CD4-positive, alpha-beta T cell treated with Interleukin-15 for 4 hours (primary cell): ENCODE measurements at places on chromosomes 4 and X.

GRCh38 chr4:140568507-140569306 is at the start of gene UCP1:
TSS of gene UCP1 (minus strand) at chr4:140568961. CDS start at chr4:140568729, 232 bp downstream.
- DNase-seq, result no peak

DNA sequence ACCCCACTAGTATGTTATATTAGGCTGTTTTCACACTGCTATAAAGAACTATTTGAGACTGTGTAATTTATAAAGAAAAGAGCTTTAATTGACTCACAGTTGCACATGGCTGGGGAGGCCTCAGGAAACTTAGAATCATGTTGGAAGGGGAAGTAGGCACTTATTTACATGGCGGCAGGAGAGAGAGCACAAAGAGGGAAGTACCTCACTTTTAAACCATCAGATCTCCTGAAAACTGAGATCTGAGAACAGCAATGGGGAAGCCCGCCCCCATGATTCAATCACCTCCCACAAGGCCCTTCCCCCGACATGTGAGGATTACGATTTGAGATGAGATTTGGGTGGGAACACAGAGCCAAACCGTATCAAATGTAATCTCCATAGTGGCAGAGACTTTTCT is 45.4 kb upstream of the XK start:
- DNase-seq, result no peak

DNA sequence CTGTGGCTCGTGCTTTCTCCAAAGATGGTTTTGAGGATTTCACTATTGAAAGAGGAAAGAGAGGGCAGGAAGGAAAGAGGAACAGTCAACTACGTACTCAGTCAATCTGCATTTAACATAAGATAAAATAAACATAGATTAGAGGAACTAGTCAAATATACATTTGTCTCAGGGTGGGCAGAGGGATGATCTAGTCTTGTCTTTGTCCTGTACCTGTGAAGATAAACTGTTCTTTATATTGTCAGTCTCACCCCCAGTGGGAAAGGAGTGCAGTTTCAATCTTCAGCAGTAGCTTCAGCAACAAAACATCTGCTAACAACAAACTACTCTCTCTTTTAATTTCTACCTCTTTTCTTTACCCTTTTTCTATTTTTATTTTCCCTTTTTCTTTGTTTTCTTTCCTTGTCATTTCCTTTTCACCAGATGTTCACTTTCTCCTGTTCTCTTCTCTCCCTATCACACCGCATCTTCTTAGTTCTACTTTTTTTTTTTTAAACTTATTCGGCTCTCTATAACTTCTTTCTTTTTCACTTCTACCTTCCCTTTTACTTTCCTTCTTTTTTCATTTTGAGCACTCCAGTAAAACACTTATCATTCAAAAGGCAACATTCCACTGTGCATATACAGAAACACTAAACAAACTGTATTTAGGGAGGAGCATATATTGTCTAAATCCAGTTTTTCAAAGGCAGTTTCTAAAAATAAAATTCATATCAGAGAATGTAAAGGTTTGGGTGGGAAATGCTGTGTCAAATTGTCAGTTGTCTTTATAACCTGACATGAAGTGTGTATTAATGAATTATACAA is 51.4 kb upstream of the GUCY1A1 start:
- DNase-seq, result no peak

DNA sequence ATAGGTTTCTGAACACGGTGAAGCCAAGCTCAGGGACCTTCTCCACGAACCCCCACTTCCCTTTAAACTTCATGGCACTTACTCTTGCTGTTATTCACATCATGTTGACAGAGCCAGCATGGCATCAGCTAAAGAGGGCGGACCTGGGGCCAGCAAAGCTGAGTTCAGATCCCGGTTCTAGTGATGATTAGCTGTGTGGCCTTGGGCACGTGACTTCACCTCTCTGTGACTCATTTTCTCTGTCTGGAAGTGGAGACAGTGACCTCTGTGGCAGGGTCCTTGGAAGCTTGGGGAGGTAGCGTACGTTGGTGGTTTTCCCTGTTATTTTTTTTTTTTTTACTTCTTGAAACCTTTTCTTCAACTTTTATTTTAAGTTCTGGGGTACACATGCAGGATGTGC is 13.4 kb downstream of the EVC start:
- DNase-seq, result no peak

DNA sequence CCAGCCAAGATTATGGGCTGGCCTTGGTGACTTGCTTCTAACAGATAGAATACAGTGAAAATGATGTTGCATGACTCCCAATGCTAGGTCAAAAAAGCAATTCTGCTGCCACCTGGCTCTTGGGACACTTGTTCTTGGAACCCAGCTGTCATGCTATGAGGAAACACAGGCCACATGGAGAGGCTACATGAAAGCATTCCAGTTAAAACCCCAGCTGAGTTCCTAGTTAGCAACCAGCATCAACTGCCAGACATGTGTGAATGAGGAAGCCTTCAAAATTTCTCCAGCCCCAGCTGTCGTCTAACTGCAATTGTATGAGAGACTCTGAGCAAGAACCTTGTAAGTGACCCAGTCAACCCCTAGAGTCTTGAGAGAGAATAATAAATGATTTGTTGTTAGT is 105.2 kb upstream of the FGF16 start:
- DNase-seq, result no peak

- DNase-seq, result no peak
These were observed 335.1 kb downstream of the SMARCA1 start for GRCh38 chrX:129188231-129188630.

- DNase-seq, result no peak
These were observed 20.1 kb downstream of the FBXO8 start for GRCh38 chr4:174263445-174263736.

- DNase-seq, result no peak
These were observed 260.5 kb downstream of the CHIC1 start for GRCh38 chrX:73823473-73824004.

DNA sequence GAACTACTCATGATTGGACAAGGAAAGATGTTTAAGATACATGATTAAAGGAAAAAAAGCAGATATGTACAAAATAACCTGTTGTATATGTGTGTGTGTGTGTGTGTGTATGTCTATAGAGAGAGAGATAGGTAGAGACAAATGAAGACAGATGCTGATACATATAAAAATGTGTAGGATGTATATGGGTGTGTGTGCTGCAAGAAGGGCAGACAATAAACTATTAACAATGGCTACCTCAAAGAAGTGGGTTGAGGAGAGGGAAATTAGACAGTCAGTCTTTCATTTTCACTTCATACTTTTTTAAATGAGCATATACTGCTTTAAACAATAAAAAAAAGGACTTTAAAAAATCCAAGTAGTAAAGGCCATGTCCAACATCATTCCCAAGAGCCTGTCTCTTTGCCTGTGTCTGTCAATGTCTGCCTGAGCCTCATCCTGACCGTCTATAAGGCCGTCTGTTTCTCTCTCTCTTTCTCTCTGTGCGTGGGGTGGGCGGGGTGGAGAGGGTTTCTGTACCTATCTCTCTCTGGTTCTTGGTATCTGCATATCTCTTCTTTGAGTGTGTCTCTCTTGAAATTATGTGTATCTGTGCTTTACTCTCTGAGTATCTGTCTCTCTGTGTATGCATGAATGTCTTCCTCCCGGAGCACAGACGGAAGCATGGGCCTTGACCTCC is 62.8 kb downstream of the LRBA start:
- no peak for DNase-seq

DNA sequence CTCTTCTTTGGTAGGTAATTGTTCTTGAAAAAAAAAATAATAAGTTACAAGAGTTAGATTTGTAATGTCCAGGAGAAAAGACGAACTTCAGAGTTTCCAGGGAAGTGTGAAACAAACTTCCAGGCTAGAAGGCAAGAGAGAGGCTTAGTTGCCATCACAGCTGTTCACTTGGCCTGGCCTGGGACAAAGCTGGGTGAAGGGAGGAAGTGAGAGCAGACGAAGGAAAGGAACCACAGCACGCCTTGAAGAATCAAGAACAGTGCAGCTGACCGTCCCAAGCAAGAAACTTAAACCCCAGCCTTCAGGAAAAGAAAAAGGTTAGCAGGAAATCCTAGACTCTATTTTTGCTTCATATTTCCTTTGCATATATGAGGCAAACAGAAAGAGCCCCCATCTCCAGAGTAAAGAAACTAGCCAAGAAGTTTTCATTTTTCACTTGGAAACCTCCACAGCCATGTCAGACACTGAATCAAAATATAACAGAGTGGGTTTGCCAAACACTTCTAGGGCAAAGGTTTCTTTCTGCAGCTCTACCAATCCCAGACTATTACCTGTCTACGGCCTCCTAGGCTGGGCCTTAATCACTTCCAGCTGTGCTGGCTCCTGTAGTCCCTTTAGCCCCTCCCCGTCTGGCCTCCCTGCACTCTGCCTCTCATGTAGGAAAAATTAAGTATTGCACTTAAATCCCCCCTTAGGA is 209.6 kb downstream of the SPATA18 start:
- DNase-seq, result no peak

GRCh38 chr4:17854036-17854435 is 43.3 kb downstream of the NCAPG start:
- DNase-seq, result no peak

DNA sequence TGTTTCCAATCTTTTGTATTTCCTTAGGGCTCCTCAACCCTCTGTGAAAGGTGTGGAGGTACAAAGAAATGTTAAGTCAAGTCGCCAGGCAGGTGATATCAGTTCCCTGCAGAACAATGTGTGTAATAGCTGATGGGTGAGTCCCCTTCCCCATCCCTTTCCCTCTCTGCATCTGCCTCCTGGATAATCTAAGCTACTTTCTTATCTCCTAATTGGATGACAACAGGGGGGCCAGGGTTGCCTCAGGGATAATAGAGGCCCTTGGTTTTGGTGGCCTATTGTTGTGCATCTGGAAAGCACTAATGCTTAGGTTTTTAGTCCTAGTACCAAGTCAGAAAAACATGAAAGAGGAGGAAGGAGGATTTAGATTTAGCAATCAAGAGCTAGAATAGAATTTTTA is 29.1 kb downstream of the MAGED1 start:
- DNase-seq, result no peak

DNA sequence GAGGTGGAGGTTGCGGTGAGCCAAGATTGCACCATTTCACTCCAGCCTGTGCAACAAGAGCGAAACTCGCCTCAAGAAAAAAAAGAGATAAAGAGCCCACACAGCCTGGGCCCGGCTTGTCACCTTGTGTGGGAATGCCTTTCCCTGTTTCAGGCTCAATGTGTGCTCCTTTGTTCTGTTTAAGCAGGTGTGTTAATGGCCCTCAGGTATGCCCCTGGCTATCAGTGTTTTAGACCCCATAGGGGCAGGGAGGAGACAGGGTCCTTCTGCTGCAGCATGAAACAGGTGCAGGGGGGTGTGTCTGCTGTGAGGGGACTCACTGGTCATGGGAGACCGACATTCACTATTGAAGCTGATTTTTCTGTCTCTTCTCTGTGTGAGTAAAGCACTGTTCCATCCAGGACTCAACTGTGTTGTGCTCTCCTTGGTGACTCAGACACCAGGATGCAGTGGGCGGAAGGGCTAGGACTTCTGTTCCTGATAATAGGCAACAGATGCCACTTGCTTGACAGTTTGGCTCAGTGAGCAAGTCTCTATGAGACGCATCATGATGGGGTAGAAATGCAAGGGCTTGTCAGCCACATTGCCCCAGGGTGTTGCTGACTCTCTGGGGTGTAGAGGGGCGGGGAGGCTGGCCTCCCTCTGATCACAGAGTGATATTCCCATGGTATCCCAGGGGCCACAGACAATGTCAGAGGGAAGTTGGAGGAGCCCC is 15.6 kb upstream of the LAP3 start:
- no peak for DNase-seq

DNA sequence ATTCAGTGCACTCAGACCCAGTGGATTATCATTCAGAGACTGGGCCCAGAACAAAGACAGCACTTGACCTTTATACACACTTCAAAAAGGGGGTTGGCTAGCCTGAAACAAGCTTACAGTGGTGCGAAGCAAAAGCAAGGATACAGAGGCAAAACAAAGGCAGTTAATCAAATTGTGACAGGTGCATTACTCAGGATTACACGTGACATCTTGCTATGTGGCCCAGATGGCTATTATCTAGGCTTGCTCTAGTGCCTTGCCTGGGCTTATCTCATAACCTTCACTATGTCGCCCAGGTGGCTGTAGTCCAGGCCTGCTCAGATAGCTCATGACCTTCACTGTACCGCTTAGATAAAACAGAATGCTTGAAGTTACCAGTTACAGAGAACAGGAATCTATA is 1092.1 kb upstream of the PRKX start:
- no peak for DNase-seq

DNA sequence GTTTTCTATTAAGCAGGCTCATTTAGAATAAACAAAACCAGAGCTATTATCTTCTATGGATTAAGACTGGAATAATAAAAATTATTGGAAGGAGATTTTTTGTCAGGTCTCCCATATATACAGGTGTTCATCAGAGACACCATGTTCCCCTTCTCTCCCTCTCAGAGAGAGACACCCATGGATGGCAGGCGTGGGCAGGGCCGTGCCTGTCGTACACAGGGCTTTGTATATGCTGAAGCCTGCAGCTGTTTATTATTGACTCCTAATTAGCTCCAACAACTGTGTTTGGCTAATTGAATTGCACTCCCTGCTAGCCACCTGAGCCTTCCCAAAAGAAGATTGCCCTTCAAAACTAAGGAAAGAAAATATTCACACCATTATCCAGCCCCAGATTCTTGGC is 81.6 kb downstream of the GK start:
- no peak for DNase-seq

DNA sequence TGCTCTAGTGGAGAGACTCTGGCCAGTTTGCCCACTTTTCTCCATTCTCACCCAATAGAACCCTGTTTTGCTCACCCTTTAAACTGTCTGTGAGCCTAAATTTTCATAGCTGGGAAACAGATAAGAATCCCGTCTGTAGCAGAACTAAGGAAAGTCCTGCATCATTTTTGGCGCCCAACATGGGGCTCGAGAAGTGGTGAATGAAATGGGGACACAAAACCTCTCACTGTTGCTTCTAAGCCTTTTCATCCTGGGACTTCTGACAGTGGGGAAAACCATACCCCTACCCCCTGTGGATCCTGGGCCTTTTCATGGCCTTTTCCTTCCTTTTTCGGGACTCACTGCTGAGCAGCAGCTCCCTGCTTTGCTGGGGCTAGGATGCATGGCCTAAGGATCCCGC is 189.9 kb downstream of the INPP4B start:
- peak; percentile 21 for DNase-seq

DNA sequence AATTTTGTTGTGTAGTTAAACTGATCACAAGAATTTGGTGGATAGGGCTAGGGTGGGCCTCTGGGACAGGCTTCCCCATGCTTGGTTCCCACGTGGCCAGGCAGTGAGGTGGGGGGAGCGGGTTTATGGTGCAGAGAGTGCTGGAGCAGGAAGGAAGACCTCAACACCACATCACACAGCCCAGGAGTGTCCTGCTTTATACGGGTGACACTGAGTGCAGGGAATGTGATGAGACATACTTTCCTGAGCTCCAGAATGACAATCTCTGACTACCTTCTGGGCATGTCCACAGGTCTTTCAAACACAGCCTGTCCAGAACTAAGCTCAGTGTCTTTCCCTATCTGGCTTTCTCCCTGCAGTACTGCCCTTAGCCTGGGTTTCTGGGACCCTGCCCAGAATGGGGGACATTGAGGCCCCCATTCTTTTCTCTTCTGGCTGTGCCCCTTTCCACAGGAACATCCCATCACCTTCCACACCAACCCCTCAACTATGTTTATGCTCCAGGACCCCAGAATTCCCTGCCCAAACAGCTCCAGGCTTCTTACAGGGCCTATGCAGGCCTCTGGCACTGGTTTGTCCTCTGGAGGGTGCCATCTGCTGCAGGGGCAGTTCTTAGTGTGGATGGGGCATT is 36.5 kb upstream of the RASL11B start:
- no peak for DNase-seq
